Liver (tissue), 10 donors: ENCODE measurements at places on chromosomes 5 and 9. TPM values are rescaled to one million over a fixed set of nuclear protein-coding genes. Genes with fewer than 3 reads are reported as not detected.

PSD2 gene
- total RNA-seq: not detected

- no peak for DNase-seq
Measured at GRCh38 chr5:134609232-134609851, 23.3 kb downstream of the SAR1B start.

NXNL2 gene
- total RNA-seq: 0.09 TPM

DNA sequence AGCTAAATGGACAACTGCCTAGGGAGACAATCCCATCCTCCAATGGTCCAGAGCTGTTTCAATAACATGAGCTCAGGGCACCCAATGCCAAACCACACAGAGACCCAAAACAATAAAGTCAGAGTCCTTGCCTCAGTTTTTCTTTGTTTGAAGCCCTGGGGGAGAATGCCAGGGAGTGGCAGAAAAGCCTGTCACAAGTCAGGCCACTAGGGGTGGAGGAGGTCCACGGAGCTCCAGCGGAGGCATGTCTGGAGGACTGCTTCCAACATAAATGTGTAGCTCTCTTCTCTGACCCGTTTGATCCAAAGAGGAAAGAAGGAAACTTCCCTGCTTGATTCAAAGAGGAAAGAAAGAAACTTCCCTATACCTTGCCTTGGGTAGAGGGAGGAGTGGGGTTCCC is 175.3 kb downstream of the HSPA4 start:
- no peak for DNase-seq

DNA sequence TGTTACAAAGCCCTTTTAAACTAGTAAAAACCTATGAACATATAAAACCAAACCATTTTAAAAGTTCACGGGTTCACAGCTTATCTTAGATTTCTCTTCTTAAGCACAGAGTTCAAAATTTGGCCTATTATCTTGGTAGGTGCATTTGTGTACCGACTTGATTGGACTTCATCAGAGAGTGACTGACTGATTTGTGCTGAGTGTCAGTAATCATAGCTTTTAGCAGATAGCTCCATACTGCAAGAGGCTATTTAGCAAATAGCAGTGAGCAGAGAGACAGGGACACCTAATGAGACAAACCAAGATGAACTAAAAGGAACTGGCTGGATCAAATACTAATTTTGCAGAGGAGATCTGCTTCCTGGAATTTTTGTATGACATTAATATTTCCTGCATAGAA is 274.5 kb downstream of the PRR16 start:
- no peak for DNase-seq

ZNF883 gene
- 0.23 TPM for total RNA-seq

DNA sequence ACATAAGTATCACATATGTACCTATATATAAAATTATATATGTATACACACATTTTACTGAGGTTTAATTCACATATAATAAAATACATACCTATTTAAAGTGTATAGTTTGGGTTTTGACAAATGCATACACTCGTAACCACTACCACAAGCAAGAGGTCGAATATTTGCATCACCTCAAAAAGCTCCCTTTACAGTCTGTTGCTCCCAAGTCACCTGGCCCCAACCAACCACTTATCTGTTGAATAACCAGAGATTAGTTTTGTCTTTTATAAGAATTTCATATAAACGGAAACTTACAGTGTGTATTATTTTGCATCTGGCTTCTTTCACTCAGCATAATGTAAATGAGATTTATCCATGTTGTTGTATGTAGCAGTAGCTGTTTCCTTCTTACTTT is 218.9 kb downstream of the MAT2B start:
- DNase-seq: no peak
